ENCODE measurements at places on chromosomes 6 and 20.

DNA sequence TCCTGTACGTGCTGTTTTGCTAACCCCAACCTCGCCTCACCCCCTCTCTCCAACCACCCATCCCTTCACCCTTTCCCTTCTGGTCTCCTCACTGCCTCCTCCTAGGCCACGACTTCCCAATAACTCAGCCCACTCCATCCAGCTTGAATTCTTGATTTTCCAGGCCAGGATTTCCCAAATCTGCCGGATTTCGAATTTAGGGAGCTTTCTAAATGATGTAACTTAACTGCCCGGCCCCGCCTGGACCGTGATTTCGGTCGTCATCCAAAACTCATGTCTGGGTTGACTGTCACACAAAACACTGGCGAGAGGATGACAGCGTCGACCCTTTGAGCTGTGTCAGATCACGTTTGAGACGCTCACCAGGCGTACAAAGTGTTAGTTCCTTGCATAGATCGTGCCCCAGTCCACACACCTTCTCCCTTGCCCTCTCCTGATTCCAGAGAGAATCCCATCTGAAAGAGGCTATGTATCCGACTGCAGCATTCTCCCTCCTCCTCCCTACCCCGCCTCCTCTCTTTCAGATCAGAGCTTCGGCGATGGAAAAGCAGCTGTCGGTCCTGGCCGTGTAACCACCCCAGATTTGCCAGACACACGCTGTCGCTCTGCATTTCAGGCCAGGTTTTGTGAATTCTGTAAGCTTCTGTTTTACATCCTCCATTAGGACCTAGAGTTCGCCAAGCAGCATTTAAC lies 168.2 kb downstream of the GPX5 start:
- DNase-seq = no peak

DNA sequence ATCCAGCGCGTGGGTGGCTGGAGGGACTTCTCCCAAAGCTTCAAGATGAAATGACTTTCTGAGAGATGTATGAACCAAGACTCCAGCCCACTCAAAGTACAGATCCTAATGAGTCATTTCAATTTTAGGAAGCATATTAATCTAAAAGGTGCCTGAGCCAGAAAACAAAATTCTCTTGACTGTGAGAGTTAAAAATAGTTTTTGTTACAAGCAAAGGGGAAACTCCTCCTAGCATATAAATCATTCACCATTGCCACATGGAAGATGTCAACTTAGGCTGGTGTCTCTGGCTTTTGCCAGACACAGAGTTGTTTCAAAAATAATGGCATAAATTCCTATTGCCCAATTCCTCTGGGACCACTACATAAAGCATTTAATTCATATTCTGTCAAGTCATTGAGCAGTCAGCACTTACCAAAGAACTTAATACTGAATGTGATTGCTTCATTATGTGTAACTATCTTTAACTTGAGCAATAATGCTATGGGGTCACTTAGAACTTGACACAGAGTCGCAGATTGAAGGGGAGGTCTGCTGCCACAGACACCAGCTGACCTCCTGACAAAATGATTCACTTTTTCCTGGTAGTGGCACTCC lies 280.6 kb downstream of the SLC35F1 start:
- DNase-seq = peak; percentile 74

GRCh38 chr6:114407426-114408035 lies 64.7 kb upstream of the HS3ST5 start:
- DNase-seq = no peak

DNA sequence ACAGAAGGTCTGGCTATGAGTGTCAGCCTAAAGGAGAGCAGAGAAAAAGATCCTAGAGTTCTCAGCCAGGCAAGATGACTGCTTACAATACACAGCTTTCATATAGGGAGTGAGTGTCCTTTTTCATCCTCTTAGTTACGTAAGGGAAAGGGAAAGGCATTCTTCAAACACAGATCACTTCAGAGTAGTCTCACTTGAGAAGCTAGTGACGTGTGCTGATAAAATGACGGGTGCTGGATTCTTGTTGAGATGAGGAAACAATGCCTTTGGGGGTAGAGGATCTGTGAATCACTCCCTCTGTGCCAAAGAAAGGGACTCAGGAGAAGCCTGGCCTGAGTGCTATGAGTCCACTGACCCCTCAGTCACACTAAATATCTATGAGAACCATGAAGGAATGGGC lies 117.3 kb downstream of the QRSL1 start:
- peak; percentile 56 for DNase-seq

- DNase-seq = no peak
These were observed 13.4 kb upstream of the SERPINB1 start for GRCh38 chr6:2855061-2855519.

- peak; percentile 18 for DNase-seq
These were observed 207.7 kb upstream of the SNX9 start for GRCh38 chr6:157615420-157615769.

DNA sequence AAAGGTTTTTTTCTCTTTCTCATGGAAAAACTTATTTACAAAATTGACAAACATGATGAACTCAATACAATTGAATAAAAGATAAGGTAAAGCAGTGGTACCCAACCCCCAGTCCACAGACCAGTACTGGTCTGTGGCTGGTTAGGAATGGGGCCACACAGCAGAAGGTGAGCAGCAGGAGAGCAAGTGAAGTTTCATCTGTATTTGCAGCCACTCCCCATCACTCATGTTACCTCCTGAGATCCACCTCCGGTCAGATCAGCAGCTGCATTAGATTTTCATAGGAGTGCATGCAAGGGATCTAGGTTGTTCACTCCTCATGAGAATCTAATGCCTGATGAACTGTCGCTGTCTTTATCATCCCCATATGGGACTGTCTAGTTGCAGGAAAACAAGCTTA lies 47.5 kb downstream of the HMGCLL1 start:
- DNase-seq = no peak

GRCh38 chr6:125528621-125529041 lies 220.8 kb upstream of the HEY2 start:
- DNase-seq = no peak

DNA sequence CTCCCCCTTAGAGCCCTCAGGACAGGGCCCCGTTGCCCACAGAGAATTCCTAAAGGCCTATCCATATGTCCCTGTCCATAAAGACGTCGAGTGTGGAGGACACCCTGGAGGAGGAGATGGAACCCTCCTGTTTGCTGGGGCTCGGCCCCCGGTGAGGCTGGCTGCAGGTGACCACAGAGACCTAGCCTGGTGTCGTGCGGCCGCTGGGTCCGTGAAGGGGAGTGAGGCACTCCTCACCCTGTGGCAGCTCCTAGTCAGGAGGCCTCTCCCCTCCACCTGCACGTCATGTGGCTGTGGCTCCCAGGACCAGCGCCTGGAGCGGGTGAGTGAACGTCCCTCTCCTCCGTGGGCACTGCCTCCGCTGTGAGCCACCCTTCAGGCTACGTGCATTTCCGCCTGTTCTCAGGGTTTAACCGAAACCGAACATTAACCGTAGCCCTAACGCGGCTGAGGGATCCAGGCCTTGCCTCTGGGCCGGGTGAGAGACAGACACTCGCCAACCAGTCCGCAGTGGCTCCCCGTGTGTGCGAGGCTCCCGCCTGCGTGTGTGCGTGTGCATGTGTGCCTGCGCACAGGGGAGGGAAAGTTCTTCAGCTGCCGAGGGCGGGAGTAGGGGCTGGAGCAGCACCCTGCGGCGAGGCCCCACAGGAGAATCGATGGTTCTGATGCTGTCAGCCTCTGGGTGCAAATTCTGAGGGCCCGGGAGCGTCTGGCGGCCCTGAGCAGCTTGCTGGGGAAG lies 5.9 kb upstream of the TCEA2 start:
- no peak for DNase-seq

- peak; percentile 43 for DNase-seq
These were observed 32.5 kb upstream of the SIRPA start for GRCh38 chr20:1862663-1863053.

DNA sequence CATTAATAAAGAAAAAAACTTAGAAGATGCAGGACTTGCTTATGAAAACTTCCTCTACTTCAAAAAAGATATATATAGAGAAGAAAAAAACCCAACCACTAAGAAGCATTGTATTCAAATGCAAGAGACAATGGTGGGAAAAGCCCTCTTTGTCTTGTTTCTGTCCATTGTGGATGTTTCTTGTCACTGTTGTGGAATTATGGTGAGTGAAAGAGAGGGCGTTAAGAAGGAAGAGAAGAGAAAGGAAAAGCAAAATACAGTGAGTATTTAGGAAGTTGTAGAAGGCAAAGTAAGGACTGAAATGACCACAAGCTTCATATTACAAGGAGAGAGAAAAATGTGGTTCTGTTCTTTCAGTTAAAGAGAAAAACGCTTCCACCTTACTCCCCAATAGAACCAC lies 14.1 kb upstream of the THBD start:
- DNase-seq = no peak

GRCh38 chr6:6810727-6811126 lies 222.2 kb downstream of the LY86 start:
- no peak for DNase-seq

GRCh38 chr6:168270274-168271172 lies 49.1 kb downstream of the DACT2 start:
- no peak for DNase-seq

DNA sequence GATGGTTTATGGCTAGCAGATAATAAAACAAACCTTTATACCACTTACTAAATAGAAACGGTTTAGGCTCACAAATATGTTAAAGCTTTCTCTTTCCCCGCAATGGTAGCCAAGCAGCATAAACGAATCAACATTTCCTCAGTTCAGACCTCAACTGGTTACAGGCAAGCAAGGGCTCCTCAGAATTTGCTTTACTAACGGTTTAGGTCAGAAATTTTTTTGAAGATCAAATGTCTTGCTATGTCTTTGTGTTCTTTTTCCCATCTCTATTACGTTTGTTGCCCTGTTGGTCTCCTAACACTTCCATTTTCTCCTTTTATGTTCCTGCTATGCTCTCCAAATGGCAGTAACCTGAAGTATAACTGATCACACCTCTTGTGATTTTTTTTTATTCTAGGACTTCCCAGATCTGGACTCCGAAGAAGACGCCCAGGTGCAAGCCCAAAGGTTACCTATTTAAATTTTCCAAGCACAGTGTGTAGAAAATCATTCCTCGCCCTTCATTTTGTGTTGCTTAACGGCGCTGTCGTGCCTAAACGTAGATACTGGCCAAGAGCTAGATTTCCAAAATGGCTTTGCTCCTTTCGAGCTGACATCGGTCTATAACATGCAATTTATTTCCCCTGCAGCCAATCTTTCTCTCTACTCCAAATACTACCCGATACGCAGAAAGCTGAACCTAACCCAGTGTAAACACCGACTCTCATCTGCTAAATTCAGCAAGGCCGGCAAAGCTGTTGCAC lies 717 bp upstream of the ASF1A start:
- DNase-seq = peak; percentile 66

GRCh38 chr6:29504961-29505360 lies 17.2 kb upstream of the MAS1L start:
- DNase-seq = no peak

GRCh38 chr6:36827261-36828079 lies 11.8 kb downstream of the CPNE5 start:
- DNase-seq = peak; percentile 54

- no peak for DNase-seq
These were observed 179.7 kb upstream of the CDH4 start for GRCh38 chr20:61072398-61072797.

- no peak for DNase-seq
These were observed 81.6 kb downstream of the PSMB1 start for GRCh38 chr6:170471491-170471890.

DNA sequence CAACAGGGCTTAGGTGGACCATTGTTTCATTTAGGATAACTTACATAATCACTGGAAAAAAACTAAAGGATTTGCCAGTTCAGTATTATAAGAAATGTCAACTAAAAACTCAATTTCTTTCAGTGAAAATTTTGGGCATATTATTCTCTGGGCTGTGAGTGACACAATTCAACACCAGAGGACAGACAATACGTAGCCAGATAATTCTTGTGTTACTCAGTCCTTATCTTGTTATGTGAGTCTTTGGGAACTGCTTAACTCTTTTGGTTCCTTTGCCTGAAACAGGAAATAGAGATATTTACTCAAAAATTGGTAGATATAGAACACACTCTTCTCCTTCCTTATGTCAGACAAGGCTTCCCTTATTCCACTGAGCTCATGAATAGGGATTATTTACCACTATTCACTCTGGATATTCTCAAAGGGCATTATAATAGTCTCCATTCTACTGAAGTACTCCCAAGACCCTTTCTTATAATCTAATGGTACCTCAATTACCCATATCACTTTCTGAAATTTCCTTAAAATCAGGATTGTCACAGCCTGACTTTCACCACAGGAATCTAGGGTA lies 4.9 kb upstream of the BEND6 start:
- DNase-seq = no peak

GRCh38 chr6:143549949-143550268 lies 38.4 kb upstream of the FUCA2 start:
- DNase-seq = no peak

- DNase-seq = no peak
These were observed 193.0 kb upstream of the ZNF217 start for GRCh38 chr20:53786445-53787267.

DNA sequence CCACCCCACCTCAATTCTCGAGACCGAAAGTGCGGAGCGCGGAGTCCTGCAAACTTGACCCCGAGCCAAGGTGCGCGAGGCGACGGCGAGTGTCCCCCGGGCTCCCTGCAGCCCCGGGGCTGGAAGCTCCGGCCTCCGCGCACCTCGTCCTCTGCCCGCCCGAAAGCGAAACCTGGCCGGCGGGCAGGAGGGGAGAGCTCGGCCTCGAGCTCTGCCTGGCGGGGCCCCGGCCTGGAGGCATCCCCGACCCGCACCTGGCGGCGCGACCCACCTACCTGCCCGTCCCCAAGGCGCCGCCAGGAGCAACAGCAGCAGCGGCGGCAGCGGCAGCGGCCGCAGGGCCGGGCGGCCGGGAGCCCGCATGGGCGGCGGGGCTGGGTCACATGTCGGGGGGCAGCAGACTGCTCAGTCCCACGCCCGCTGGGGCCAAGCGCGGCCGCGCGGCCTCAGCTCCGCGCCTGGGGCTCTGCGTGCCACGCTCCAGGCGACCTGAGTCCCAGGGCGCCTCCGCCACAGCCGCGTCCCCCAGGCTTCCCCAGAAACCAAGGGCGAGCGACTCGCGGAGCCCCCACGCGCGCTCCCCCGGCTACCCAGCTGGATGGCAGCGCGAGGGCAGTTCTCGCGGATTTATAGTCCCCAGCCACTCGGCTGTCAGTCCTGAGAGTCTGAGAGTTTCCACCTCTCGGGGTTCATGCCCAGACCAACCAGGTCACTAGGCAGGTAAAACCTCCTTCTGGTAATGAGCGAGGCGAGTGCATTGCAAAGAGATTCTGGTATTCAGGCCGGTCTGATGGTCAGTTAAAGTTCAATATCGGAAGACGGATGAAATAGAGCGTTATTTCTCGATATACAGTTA lies at the start of gene IL20RA:
IL20RA (minus strand) TSS at position 600 of the 856 bp plus-strand sequence; CDS start at position 363, 237 bp downstream.
- no peak for DNase-seq

- no peak for DNase-seq
These were observed 60.5 kb upstream of the SAMD5 start for GRCh38 chr6:147447835-147448611.
